ENCODE measurements at places on chromosomes 7 and 10.

GRCh38 chr7:97317575-97317974 is 200.1 kb downstream of the SDHAF3 start:
- no peak for DNase-seq

- no peak for DNase-seq
These were observed 21.8 kb downstream of the AKR1E2 start for GRCh38 chr10:4847561-4848355.

DNA sequence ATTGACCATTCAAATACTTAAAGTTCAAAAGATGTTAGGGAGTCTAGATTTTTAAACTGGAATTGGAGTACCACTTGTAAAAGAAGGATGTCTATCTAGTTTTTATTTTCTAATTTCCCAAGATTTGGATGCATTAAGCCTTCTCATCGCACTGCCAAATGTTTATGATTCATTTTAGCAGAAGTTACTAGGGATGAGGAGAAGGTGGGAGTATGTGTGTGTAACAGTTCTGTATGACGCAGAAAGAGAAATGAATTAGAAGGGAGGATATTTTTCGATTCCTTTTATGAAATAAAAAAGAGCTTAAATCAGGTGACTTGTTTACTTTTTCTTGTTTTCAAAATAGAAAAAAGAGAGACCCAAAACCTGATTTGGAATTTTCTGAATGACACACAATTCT is 6.8 kb upstream of the SLK start:
- DNase-seq = no peak

- DNase-seq = no peak
These were observed 159.1 kb downstream of the DGKI start for GRCh38 chr7:137687556-137688265.

DNA sequence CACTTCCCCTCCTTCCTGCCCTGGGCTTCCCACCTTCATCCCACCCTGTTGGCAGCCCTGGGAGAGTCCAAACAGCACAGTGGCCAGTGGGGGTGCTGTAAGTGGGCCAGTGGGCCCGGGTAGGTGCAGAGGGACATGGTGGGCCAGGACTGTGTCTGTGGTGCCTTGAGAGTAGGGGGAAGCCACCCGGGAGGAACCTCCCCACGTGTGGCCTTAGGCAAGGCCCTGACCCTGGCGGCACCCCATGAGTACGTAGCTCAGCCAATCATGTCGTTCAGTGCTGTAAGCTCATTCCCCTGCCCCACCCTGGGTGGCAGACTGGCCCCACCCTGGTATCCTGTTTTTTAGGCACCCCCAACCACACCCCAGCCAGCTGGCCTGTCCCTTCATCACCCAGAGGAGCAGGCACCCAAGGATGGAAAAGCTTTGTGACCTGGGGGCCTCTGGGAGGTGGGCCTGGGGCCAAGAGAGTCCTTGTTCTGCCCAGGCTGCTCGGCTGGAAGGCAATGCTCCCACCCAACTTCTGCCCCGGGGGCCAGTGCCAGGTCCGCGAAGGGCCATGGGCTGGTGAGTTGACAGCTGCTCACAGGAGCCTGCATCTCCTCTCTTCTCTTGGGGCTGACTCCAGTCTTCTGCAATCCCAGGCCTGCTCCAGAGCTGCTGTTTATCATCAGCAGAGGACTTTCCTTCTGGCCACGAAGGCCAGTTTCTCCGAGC is 41.6 kb downstream of the TSPAN15 start:
- no peak for DNase-seq

DNA sequence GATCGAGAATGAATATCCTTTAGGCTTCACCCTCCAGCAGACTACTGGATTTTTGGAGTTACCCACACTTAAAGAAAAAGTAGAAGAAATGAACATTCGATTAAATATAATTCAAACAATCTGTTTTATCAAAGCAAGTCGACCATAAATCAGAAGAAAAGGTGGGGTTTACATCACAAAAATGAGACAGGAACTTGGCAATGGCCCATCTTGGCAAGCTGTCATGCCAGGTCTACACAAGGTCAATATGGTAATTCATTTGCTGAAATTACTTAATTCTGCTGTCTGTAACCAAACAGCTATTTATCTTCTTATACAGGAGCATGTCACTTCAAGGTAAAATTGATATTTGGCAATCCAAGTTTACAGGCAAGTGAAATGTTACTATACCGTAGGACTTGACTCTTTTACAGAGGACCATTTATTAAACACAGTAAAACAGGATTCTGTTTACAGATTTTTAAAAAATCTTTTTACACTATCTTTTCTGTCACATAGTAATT is 640.6 kb upstream of the NRP1 start:
- no peak for DNase-seq

GRCh38 chr10:60788544-60788943 is 10.3 kb downstream of the CDK1 start:
- DNase-seq = no peak

- peak; percentile 63 for DNase-seq
These were observed 116.5 kb downstream of the ATXN7L1 start for GRCh38 chr7:105759670-105760550.

DNA sequence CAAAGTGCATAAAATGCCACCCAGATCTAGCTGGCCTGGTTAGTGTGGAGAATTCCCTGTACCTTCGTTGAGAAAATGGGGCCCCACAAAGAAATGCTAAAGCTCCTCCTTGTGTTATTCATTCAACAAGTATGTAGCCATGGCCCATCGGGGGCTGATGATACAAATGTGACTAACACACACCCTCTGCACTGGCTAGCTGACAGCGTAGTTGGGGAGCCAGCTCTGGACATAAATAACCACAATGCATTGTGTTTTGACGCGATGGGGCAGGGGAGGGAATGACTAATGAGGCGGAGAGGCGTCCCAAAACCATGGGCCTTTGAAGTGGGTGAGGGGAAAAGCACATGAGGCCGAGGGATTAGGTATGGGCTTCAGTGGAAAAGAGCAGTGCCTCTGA is 28.2 kb upstream of the ASL start:
- no peak for DNase-seq

Data from colonic mucosa (tissue), 4 donors.